ENCODE measurements at places on chromosomes 1 and 21.

GRCh38 chr1:24688621-24689195 lies 45.6 kb downstream of the SRRM1 start:
- DNase-seq, result peak; percentile 11

- no peak for DNase-seq
These were observed 91.6 kb downstream of the RGL1 start for GRCh38 chr1:183896466-183897048.

GRCh38 chr1:36982709-36983108 lies 51.6 kb downstream of the GRIK3 start:
- DNase-seq, result no peak

GRCh38 chr1:75764057-75764655 lies 21.9 kb upstream of the RABGGTB start:
- DNase-seq, result no peak

DNA sequence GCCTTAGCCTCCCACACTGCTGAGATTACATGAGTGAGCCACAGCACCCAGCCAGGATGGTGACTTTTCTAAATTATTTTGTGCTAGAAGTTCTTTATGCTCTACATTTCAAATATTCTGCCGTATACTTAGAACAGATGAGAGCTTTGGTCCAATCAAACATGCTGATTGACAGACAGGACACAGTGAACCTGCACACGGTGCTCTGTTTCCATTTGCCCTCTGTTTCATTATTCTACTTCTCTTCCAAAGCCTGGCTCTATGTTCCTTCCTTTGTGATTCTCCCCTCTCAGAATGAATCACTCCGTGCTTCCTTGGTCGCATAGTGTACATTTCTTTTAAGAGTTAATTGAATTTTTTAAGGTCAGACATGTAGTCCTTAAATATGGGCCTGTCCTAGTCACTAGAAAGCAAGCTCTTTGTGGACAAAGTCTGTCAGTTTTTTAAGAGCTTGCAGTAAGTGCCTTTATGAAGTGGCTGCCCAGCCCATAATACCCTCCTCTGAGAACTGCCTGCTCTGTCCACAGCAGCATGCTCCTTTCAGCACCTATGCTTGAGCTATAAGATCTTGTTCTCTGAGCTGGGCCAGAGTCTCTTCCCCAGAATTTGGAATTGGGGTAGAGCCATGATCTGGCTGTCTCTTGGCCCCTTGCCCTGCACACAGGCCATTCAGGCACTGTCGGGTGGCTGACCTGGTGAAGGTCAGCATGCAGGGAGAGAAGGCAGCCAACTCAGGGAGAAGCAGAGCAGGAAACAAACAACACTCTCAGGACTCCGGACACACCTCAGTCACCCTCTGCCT lies 66.8 kb upstream of the SLC44A3 start:
- no peak for DNase-seq

DNA sequence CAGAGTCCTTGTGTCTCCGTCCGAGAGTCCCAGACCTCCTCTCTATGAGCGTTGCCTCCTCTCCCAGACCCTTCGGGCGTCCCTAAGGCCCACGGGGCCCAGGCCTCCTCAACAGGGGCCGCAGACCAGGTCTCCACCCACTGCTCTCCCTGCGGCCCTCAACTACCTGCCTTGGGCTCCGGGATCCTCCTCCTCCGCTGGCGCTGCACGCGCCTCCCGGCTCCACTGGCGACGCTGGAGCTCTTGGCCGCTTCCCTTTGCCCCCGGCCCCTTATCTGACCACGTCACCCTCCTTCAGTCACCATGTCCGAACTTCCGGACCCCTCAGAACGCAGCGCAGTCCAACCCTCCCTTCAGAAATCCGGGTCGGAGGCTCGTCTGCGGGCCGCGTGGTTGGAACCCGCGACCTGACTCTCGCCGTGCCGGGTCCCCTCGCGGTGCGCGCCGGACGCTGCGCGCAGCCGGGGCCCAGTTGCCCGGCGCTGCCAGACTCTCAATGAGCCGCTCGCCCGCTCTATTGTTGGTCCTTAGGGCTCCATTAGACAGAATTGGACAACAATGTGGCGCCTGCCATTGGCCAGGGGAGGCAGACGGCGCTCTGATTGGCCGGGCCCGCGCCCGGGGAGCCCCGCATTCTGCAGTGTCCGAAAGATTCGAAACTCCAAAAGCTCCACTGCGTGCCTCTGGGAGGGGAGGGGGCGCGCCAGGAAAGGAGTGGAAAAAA lies at the start of gene DMRTA2:
TSS of gene DMRTA2 (minus strand) at position 498 of the 724 bp plus-strand sequence. CDS start 1,907 bp downstream, outside the sequence.
- DNase-seq, result no peak

- no peak for DNase-seq
These were observed at the start of gene NUP210L for GRCh38 chr1:154154534-154155191. Gene NUP210L (minus strand): TSS chr1:154155073.

DNA sequence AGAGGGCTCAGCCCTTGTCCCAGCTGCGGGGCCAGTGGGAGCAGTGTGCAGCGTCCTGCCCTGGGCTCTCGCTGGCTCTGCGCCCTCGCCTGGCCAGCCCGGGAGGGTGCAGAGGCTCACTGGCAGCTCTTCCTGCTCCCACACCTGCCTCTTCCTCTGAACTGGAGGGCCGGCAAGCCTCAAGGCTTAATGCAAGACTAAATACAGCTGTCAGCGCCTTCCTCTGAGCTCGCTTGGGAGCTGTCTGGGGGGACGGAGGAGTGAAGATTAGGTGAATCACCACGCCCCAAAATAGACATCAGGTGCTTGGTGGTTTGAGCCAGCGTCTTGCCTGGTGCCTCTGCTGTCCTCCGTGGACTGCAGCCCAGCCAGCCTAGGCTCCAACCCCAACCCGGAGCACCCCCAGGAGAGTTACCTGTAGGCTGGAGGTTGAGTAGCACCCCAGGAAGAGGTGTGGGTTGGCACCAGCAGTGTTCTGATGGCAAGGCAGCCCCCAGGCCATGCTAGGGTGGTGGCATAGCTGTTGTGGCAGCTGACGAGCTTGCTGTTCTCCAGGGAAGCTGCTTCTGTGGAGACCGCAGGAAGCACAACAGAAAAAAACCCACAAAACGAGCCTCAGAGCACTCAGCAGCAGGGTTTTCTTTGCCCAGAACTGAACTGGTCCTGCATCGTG lies 36.9 kb downstream of the UMODL1 start:
- DNase-seq, result peak; percentile 41

GRCh38 chr1:208950206-208950605 lies 633.3 kb upstream of the CAMK1G start:
- no peak for DNase-seq

- peak; percentile 29 for DNase-seq
These were observed 825 bp downstream of the DCAF8 start for GRCh38 chr1:160261556-160261892.

DNA sequence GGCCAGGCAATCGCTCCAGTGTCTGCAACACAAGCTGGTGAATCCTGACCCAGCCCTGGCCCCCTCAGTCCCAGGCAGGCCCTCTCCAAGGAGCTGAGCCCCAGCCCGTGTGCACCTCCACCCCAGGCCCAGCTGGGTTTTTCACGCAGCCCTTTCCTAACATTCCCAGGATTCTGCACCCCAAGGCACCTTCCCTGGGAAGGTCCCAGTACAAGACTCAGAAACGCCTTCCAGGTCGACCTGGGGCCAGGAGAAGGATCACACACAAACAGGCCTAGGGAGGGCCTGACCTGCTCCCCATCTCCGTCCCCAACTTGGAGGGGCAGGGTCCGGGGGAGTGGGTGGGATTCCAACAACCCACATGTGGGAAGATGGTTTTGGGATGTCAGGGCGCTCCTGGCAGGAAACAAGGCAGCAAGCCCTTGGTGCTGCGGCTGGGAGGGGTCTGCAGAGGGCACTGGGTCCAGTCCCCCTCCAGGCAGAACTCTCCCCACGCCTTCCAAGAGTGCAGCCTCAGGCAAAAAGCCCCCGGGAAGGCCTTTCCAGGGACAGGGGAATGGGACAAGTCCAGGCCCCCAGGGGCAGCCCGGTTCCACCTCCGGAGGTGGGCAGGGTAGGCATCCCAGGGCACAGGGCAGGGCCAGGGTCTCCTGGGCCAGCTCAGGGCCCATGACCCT lies 58.3 kb downstream of the KCNAB2 start:
- no peak for DNase-seq

GRCh38 chr1:106603616-106604015 lies 452.9 kb upstream of the PRMT6 start:
- no peak for DNase-seq

DNA sequence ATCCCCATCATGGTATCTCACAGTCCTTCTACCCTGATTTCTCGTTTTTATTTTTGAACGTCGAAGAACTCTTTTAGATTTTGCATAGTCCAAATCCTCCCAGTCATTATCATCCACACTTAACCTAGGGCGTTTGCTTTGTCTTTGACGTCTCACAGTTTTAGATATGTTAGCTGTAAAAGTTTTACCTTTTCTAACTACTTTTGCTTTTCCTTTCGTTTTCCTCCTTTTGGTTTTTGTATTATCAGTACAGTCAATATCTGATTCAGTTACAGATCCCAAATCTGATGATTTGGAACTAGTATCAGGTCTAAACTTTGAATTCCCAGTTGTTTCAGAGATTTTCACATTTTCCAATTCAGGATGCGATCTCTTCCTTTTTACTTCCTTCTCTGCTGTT lies 13.1 kb upstream of the PSMG1 start:
- no peak for DNase-seq

GRCh38 chr1:102970496-102971078 lies 137.7 kb downstream of the COL11A1 start:
- no peak for DNase-seq

- peak; percentile 8 for DNase-seq
These were observed 6.7 kb upstream of the HUNK start for GRCh38 chr21:31866077-31866511.

DNA sequence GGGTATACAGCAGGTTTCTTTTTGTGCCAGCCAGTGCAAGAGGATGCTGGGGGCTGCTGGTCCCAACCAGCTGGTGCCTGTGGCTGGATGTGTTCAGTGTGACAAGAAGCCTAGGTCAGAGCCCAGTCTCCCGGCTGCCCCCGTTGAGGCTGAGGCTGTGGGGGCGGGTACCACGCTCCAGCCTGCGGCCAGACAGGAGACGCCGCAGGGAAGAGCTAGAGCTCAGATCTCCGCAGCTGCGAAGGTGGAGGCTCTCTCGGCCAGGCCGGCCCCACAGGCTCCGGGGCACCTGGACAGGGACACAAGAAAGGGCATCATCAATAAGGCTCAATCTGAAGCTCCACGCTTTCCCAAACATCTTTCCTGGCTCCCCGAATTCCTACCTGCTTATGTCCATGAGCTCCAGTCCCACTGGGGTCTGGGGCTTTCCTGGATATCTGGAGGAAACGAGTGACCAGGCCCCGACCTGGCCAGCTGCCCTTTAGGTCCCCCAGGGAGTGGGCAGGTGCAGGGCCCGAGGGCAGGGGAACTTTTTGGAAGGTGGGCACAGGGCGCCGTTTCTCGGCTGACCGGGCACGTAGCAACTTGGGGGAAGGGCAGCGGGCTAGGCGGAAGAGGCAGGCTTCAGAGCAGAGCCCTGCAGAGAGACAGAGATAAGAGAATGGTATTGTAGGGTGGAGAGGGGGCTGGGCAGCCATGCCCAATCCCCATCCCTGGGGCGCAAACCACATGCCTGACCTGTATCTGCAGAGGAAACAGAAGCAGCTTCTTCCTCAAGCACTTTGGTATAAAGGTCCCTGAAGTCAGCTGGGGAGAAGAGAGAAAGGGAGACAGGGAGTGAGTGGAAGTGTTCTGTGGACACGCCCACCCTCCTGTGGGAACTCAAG lies 7.4 kb downstream of the ENTREP3 start:
- no peak for DNase-seq

- no peak for DNase-seq
These were observed 52.3 kb downstream of the ADAMTS5 start for GRCh38 chr21:26914557-26914956.

GRCh38 chr1:215905493-215906115 lies 338.5 kb downstream of the KCTD3 start:
- DNase-seq, result no peak

- no peak for DNase-seq
These were observed 31.3 kb upstream of the JUN start for GRCh38 chr1:58815069-58815685.

GRCh38 chr1:97524211-97524610 lies 396.6 kb downstream of the DPYD start:
- no peak for DNase-seq

DNA sequence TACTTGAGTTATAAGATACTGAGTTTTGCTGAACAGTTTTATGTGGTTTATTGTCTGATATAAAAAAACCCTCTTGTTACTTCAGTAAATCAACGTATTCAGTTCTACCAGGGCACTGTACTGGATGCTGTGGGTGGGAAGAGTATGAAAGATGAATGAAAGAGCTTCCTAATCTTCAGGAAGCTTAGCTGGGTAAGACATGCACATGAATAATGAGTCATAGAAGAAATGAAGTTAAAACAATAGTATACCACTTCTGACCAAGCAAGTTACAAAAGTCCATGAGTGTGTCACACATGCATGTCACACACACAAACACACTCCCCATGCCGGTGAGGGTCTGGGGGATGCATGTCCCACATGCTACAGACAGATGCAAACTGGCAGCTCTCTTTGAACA lies 105.9 kb downstream of the SIPA1L2 start:
- DNase-seq, result no peak

GRCh38 chr1:46549697-46550681 lies 1.5 kb downstream of the KNCN start:
- no peak for DNase-seq

GRCh38 chr1:228156941-228157728 lies 7.4 kb downstream of the GJC2 start:
- no peak for DNase-seq

DNA sequence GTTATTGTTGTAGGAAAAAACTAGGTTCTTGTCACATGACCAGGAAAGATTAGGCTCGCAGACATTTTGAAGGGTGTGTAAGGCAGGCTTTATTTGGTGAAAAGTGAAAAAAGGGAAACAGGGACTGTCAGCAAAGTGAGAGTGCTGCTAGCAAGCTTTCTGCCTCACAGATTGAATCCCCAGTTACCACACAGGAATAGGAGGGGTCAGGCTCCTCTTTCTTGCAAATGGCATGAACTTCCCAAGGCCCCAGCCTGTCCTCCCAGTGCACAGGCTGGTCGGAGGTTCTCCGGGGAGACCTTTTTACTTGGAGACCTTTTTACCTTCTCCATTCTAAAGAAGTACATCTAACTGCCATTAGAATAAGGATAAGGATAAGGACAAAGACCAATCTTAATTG lies 42.1 kb downstream of the SYCP1 start:
- no peak for DNase-seq

DNA sequence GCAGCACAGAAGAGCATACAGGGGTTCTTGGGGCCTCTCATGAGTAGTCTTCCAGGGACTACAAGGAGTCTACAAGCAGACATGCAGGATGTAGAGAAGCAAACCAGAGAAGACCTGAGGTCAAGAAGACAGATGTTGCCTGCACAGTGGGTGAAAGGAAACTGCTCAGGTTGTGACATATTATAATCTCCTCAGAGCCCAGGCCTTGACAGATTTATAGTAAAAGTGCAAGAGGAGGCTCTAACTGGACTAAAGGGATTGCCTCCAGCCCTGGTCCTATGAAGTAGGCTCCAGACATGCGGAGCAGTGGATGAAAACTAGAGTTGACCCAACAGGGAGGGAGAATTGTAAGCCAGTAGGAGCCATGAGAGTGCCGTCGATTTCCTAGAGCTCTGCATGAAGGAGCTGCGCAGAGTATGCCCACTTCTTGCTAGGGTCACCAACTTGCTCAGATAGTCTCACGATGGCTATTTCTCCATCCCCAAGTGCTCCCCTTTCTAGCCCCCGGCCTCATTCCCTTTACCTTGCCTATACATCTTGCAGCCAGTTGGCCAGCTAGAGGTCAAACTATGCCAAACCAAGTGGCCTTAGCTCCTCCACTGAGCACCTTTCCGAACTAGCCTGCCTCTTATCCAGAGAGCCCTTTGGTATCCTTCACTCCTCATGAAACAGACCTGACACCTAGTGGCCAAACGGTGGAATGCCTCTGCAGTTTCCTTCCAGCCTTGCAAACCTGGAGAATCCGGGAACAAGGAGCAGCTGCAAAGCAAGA lies 36.2 kb upstream of the IPO9 start:
- peak; percentile 6 for DNase-seq

- no peak for DNase-seq
These were observed at the start of gene ADORA1 for GRCh38 chr1:203127666-203128430. Gene ADORA1 (plus strand): TSS chr1:203127726. CDS start chr1:203128842, 1,116 bp downstream.
